Right kidney (tissue), 9 donors: ENCODE measurements at places on chromosomes 4 and X.

GRCh38 chr4:6591313-6591712 is 16.3 kb downstream of the MAN2B2 start:
- no peak for DNase-seq

- no peak for DNase-seq
Observed at GRCh38 chr4:87530868-87531267, 1.7 kb upstream of the SPARCL1 start.

DNA sequence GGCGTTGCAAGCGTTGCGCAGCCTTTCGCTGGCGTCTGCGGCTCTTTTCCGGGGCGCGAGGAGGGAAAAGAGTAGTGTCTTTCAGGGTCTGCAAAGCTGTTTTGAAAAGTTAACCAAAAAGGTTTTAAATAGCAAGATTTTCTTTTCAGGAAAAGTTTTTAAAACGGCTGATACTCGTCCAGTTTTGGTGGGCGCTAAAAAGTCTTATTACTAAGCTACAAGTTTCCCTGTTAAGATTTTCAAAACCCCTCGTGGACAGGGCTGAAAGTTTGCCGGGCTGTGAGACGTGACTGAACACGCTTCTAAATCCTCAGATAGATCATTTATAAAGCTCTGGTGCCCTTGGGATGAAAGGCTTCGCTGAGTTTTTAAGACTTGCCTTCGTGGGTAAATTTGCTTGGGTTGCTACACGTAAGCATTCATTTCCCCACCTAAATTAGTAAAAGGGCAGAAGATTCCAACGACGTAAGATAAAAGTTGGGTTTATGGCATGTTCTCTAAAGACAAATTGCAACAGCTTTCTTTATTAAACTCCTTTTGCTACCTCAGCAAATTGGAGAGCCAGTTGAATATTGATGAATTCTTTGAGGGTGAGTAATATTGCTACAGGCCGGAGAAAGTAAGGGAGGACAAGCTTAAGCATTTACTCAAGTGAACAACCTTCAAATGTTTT is 91.5 kb downstream of the HPRT1 start:
- no peak for DNase-seq

DNA sequence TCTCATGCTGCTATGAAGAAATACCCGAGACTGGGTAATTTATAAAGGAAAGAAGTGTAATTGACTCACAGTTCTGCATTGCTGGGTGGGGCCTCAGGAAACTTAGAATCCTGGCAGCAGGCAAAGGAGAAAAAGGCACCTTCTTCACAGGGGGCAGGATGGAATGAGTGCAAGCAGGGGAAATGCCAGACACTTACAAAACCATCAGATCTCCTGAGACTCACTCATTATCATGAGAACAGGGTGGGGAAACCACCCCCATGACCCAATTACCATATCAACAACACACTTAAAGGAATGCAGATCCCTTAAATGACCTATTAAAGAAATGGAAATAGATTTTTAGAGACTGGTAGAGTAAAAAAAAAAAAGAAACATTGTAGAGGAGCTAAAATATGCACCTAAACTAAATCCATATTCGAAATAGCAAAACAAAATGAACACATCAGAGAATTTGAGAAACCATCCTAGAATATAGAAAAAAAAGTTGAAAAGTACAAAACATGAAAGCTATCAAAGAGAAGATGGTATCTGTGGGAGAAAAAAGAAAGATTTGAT is 104.3 kb upstream of the UGT8 start:
- DNase-seq: no peak

DNA sequence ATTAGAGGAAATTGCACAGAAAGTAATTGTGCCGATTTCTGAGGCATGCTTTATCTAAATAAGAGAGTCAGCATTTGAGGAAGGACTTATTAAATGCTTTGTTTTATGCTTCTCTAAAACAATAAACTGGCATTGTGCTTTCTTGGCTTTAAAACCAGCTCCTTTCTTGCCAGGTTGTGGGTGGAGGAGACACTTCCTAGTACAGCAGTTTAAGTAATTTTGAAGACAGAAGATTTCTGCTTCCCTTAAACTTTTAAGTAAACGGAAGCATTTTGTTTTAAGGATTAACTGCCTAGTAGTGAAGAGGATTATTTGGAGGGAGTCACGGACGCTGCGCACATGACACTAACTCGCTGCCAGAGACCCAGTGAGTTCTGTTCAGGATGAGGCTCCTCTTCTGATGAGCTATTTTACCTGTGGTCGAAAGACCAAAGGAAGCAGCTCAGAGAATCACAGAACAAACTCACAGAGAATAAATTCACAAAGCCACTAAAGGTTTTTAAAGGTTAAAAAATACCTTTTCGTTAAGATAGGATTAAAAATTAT is 169.5 kb downstream of the TLL1 start:
- DNase-seq: no peak

- no peak for DNase-seq
Observed at GRCh38 chr4:28675582-28675981, 1814.9 kb downstream of the STIM2 start.

DNA sequence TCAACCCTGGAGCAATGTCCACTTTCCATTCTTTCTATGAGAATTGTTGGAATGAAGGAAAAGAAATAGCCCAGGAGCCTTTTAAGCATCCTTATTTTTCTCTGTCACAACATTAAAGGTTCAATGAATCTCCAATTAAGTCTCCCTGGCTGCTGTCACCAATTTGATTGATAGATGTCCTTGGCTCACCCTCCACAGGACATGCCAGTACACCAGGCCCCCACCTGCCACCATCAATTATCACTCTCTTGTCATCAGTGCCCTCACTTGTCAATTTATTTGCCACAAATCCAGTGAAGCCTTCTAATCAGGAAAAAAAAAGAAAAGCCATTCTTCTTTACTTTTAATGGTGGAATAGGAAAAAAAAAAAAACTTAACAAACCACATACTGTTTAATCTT is 453.6 kb downstream of the CENPC start:
- no peak for DNase-seq

- no peak for DNase-seq
Observed at GRCh38 chrX:42109428-42109827, 186.1 kb upstream of the CASK start.

GRCh38 chr4:153785910-153786721 is 2.8 kb downstream of the SFRP2 start:
- peak; percentile 23 for DNase-seq

DNA sequence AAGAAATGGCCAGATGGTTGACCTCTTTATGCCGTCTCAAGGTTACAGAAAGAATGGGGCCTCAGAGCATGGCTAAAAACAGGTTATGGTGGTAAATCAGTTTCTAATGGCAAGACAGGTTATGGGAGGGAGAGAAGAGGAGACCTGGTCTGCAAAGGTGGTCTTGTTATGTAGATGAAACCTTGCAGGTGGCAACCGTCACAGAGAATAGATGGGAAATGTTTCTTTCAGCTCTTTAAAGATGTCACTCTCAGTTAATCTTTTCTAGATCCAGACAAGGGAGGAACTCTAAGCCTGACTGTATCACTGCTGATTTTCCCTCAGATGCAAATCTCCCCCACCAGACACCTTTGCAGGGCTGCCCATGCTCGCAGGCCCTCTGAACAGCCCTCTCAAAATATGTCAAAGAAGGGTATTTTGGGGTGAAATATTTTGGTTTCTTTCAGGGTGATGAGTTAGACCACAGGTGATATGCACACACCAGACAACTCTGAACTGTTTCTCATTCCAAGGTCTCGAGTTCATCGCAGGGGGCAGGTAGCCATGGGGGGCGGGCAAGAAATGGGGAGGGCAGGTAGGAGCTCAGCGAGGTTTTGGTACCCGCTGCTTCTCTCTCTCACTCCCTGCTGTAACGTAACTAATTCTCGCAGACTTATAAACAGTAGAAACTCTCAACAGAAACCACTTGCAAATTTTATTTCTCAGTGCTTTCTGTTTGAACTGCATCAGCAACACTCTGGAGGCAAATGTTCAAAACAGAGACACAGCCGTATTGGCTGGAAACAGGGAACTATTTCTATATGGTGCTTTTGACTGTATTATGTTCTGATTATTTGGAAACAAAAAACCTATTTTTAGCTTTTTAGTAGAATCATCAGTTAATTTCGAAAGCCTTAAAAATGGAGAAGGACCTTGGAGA is 32.4 kb downstream of the CASP3 start:
- DNase-seq: no peak

DNA sequence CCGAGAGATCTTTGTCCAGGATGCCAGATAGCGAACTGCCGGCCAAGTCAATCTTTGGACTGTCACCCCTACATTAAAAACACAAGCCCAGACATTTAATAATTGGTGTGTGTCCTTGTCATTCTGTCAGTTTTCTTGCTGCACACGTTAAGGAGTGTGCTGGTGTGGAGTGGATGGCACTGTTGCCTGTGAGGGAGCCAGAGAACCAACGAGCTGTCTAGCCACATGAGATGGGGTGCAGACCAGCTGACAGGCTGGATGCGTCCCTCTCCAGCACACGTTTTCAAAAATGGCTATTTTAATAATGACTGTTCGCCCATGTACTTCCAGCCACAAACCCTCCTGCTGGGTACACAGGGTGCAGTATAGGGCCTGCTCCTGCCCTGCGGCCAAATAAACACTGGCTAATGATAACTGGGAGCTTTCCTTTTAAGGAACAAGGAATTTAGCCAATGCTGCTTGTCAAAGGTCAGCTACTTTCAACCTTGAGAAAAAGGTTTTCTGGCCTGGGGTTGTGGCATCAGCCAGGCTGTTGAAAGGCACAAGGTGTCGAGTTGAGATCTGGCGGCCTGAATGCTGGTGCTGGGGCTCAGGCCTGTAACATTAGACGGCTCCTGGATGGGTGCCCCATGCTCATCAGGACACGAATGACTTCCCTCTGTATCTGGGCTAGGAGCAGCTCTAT is 54.0 kb upstream of the MAP3K15 start:
- DNase-seq: no peak

GRCh38 chr4:3498901-3499510 is 33.2 kb downstream of the LRPAP1 start:
- no peak for DNase-seq

GRCh38 chrX:122868631-122869030 is 315.4 kb upstream of the GRIA3 start:
- peak; percentile 1 for DNase-seq

- DNase-seq: peak; percentile 38
Observed at GRCh38 chrX:2707334-2707760, 16.3 kb downstream of the CD99 start.

DNA sequence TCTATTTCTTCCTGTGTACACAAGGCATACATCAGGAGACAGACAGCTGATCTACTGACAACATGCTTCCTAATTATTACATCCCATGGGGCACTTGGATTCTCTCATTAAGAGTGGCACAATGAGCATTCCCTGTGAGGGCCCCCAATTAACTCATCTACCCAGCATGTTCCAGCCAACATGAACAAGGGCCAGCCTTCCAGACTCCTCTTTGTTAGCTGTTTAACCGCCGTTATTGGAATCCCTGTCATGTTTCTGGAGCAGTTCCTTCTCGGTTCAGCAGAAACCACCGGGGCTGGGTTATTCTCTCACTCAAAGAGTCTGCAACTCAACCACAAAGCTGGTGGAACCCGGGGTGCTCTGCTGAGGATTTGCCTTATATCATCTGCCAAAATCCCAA is 9.9 kb upstream of the GPM6B start:
- no peak for DNase-seq

- peak; percentile 77 for DNase-seq
Observed at GRCh38 chr4:98467627-98468072, 190.8 kb downstream of the TSPAN5 start.

DNA sequence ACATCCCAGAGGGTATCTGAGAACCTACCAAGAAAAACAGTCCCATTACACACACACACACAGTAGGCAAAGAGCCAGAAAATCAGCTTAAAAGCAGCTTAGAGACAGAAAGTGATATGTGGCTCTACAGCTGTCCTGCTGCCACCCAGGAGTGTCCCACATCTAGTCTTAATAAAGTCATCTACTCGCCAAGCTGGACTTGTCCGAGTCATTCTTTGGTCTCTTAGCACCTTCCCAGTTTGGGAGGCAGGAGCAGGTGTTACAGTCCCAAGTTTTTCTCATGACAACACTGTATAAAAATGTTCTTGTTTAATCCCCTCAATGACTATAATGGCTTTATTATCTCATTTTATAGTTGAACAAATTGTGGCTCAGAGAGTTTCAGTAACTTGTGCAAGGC is 252.5 kb upstream of the CASK start:
- no peak for DNase-seq

DNA sequence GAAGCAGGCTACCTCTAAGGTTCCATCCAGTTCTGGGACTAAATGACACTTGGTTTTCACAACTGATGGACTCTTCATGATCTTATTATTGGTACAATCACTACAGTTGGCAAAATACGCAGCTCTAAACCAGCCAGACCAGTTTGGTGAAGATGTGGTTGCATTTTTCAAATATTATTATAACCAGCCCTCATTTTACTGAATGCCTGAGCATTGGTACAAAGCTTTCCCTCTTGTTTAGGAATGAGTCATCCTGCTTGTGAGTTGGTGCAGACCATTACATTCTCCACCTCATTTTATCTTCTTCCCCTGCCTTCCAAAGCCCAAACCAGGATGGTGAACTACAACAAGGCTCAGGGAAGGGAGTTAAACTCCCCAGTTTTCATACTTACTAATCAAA is 223.1 kb downstream of the KDR start:
- DNase-seq: no peak

- no peak for DNase-seq
Observed at GRCh38 chr4:82694046-82694445, 104.5 kb downstream of the SCD5 start.

- DNase-seq: no peak
Observed at GRCh38 chr4:183639291-183639690, 19.7 kb downstream of the RWDD4 start.

GRCh38 chrX:85569686-85570085 is 190.2 kb upstream of the POF1B start:
- no peak for DNase-seq

GRCh38 chr4:22287631-22288030 is 228.2 kb downstream of the ADGRA3 start:
- no peak for DNase-seq

DNA sequence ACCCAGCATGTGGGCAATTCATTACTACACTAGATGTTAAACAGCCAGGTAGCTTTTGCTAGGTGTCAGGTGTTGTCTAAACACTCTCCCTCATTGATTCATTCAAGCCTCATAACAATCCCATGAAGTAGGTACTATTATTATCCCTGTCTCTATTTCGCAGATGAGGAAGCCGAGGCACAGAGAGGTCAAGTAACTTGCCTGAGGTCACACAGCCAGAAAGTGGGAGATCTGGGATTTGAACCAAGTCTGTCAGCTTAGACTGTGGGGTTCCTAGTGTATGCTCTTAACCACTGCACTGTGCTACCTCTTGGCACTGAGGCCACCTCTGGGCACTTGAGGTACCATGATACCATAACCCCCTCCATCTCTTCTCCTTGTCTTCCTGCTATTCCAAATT is 17.4 kb upstream of the XPNPEP2 start:
- no peak for DNase-seq

- DNase-seq: no peak
Observed at GRCh38 chr4:134879019-134879418, 677.4 kb upstream of the PABPC4L start.

DNA sequence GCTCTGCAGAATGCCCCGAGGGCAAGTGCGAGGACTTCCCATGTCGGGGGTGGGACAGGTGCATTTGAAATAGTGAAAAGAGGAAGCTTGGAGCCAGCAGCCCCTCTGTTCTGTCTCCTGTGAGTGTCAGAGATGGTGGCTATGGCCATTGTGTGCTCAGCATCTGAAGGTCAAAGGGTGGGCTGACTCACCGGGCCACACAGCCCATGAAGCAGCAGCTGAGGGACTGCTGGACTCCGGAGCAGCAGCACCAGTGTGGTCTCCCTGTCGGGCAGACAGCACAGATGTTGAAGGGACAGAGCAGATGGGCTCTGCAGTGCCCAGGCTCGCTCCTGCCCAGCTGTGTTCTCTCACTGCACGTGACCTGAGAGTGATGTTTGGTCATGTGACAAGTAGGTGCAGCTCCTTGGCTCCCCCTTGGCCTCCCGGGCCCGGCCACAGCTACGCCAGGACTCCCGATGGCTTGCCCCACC is 53.5 kb downstream of the TBC1D14 start:
- no peak for DNase-seq
